Fibroblast of skin of left biceps (primary cell): ENCODE measurements at places on chromosomes 16 and 17.

DNA sequence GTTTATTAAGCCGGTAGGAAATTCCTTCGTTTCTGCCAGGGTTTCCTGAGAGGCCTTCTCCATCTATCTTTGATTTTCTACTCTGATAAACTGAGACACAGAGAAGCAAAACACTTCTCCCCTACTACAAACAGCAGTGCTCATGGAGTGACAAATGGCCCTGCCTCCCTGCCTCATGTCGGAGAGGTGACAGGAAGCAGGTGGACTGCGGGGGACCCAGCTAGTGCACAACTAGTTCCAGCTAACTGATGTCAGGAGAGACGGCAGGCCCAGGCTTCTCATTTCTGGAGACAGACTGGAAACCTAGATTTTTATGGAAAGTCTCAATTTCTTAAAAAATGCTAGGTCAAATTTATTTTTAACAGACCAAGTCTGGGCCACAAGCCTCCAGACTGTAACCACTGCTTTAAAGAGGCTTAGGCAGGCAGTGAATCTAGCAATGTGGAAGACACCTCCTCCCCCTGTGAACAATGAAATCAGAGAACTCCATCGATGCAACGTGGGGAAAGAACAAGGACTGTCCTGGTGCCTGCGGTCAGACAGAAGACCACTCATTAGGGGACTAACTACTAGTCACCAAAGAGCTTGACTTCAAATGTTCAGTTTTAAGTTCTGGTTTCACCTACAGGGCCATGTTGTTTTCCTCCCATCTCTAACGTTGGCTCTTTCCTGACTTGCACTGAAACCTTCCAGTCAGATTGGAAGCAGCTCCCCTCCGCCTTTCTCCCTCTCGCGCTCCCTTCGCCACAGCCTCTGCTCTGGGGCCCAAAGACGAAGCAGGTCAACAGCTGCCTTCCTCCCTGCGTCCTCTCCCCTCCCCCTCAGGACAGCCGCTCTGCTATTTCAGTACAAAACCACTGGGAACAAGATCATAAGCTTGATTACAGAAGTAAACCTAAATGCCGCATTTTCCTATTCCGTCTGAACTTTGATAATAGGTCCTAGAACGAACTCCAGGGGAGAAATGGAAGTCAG, 17.6 kb downstream of the GTF3C1 start:
- no peak for DNase-seq

GRCh38 chr17:44927696-44928095, 12.4 kb upstream of the GFAP start:
- no peak for DNase-seq

GRCh38 chr17:17309356-17309755, 6.2 kb downstream of the NT5M start:
- no peak for DNase-seq

DNA sequence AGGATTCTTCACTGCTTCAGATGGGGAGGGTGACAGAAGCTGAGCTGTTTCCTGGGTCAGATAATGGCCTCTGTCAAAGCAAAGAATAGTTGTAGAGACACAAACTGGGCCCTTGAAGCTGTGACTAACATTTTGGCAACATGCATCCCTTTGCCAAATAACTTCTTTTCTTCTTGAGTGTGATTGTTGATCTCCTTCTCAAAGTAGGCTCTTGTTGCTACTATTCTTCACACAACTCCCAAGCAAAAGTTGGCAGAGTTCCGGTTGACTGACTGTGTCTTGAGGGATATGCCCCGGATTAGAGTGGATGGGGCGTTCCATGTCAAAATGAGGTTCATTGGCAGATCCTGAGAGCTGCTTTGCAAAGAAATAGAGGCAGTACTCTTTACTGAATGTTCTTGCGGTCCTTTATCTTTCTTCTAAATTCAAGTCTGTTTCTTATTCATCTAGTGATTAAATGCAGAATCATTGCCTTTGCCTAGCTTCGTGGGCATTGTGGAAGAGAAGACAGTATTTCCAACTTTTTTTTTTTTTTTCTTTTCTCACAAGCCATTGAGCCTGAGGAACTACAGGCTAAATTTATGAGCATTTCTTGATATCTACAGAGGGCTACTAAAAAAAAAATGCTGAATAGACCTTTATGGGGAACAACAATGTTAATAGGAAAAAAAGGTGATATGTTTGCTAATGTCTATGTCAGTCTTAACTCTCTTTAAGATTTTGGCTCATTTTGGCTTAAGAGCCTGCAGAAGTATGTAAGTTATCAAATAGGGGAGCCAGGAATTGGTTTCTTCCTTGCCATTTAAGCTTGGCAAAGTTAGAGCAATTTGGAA, 5.8 kb downstream of the WIPF2 start:
- DNase-seq = no peak

DNA sequence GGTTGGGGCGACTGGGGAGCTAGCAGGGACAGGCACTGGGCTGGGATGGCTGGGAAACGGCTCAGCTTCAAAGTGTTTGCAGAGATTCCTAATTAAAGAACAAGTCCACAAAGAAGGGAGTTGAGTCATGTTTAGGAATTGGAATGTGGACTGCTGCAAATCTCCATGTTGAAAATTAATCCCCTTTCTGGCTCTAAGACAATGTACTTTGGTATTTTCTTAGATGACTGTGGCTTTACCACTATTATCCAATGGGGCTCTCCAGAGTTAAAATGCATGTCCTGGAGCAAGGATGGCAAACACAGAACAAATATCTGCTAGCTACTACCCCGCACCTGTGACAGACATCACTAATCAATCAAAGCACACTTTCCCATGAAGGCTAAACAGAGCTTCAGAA, 22.2 kb upstream of the WSCD1 start:
- no peak for DNase-seq

- DNase-seq = no peak
These were observed 22.3 kb downstream of the TSPOAP1 start for GRCh38 chr17:58306131-58306951.

DNA sequence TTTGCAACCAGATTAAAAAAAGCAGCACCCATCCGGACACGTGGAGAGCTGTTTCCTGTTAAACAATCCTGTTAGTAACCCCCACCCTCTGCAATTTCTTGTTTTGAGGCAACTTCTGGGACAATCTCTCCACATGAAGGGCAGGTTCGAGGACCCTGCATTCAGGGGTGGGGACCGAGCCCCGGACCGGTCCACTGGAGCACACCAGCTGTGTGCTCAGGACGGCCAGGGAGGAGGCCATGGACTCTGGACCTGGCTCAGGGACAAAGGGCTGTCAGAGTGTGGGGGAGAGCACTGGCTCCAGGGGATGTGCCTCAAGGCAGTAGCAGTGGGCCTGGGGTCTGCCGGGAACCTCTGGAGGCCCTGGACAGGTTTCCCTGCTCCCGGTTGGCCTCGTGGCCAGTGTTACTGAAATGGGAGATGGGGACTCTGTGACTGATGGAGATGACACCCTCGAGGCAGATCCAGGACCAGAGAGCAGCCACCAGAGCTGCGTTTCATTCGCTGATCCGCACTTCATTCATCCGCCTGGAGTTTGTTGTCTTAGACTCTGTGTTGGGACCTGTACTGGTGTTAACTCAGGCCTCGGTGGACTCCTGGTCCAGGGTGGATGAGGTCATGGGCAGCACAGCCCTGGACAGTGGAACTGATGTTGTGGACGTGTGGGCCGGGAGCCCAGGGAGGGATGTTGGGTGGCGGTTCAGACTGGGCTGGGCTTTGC, 2.9 kb upstream of the CPNE7 start:
- no peak for DNase-seq

DNA sequence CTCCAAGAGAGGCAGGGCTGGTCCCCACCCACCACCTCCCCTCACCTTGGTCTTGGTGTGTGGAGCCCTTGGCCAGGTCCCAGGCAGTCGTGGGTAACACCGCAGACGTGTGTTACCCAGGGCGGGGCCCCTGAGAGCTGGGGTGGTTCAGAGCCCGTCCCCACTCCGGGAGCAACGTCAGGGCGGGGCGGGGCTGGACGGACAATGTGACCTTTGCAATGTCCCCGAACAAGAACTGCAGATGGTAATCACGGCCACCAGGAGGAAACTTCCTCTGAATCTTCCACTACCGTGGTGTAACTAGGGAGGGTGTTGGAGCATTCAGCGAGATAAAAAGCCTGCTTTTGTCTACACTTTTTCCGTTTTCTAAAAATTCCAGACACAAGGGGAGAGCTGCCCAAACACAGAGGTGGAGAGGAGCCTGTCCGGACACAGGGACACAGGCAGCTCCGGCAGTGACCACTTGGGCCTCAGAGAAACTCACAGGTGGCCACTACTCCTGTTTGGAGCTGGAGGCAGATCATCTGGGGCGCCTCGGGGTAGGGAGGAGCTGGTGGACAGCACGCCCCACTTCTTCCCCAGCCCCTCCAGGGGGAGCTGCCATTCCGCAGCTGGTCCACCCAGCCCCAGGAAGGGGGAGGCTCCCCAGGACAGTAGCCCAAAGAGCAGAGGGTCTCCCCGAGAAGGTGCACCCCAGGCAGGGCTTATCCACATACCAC, 14.2 kb upstream of the SLC38A10 start:
- no peak for DNase-seq

DNA sequence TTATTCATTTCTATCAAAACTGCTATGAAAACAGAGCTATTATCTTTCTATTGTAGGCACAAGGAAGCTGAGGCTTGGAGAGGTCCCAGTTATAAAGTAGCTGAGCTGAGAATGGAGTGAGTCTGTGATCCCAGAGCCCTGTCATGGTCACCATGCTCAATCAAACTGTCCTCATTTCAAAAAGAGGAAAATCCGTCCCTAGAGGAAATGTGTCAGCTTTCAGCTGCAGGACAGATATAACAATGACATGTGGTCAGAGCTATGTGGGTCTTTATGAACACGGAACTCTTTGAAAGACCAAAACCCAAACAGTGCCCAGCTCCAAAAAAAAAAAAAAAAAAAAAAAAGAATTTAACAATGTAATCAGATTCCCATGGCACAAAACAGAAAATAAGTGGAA, 266.1 kb downstream of the XYLT1 start:
- no peak for DNase-seq

DNA sequence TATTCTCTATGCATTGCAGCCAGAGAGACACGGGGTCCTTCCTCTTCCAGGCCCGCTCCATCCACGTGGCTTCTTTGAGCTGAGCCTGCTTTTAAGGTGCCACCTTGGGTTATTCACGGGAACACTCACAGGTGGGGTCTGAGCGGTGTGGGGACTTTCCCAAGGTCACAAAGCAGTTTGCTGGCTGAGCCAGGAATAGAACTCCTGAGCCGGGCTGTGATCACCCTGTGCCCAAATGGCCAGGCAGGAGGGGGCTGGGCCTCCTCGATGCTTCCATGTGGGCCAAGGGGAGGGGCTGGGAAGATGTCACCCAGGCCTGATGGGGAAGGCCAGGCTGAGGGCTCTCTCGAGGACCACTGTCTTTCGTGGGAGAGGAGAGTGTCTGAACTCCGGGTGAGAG, 13.0 kb upstream of the GSE1 start:
- DNase-seq = no peak

DNA sequence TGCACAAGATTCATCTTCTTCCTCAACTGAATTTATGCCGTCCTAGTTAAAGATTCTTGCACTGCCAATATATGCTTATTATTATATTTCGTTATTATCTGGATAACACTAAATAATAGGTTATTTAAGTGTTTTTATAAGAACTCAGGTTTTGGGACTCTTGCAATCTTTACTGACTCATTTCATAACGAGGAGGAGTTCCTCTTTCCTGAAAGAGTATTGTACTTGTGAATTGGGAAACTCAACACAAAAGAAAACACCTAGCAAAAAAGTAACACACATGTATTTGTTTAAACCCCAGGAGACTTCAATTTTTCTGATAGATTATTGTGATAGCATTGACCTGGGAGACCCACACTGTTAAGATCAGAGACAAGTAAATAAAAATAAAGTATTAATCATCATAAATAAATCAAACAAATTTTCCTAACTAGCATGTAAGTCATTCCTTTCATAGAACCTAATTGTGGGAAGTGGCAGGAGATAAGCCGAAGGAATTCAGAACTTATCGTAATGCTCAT, 505.8 kb downstream of the KCNJ2 start:
- no peak for DNase-seq

DNA sequence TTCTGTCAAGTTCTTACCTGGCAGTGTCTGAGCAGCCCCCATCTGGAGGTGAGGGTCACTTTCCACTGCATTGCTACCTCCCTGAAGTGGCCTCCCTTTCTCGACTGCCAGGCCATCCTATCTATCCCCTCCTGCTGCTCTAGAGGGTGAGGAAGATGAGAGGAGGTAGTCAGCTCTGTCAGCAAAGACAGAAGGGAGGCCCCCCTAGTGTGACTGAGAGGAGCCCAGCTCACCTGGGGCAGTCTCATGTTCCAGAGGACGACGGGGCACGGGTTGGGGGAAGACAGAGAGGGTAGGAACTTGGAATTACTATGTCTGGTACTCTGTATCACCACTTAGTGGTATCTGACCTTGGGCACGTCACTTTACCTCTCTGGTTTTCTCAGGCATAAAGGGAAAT, 22.0 kb downstream of the MYO19 start:
- DNase-seq = no peak

GRCh38 chr17:50514936-50515702, 6.9 kb downstream of the MYCBPAP start:
- no peak for DNase-seq

DNA sequence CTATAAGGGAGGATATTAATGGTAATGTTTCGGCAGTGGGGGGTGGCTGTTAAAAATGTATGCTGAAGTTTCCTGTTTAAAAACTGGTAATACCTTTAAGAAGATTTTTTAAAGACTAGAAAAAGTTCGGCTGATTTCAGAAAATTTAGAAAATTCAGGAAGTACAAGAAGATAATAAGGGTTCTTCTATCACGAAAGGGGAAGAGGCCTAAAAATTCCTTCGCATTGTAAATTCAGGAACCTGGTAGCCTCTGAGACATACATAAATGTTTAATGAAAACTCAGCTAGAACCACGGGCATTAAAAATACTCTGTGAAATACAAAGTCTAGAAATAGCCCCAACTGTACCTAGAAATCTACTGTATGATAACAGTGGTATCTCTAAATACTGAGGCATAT, 181.2 kb downstream of the PARN start:
- DNase-seq = no peak

- no peak for DNase-seq
These were observed 9.8 kb downstream of the STAT3 start for GRCh38 chr17:42378359-42378958.

- DNase-seq = no peak
These were observed 34.0 kb downstream of the TIMM22 start for GRCh38 chr17:1030684-1031532.
